Cortex of kidney (tissue), 1 donor: ENCODE measurements at places on chromosomes 4 and X.

DNA sequence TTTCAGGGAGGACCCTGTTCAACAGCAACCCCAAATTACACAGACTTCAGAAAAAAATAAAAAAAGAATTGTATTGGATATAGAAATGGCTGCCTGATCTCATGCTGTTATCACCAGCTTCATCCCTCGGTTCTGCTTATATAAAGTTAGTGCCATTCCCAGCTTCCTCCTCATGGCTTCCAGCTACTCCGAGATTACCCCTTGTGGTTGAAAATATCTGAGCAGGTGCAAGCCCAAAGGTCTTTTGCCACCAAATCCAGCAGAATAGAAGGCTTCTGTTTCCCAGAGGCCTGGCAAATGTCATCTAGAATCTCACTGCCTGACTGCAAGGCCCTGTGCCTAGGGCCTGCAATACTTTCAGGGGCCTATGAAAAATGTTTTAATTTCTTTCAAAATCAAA, 13.8 kb upstream of the HPGDS start:
- no peak for DNase-seq

DNA sequence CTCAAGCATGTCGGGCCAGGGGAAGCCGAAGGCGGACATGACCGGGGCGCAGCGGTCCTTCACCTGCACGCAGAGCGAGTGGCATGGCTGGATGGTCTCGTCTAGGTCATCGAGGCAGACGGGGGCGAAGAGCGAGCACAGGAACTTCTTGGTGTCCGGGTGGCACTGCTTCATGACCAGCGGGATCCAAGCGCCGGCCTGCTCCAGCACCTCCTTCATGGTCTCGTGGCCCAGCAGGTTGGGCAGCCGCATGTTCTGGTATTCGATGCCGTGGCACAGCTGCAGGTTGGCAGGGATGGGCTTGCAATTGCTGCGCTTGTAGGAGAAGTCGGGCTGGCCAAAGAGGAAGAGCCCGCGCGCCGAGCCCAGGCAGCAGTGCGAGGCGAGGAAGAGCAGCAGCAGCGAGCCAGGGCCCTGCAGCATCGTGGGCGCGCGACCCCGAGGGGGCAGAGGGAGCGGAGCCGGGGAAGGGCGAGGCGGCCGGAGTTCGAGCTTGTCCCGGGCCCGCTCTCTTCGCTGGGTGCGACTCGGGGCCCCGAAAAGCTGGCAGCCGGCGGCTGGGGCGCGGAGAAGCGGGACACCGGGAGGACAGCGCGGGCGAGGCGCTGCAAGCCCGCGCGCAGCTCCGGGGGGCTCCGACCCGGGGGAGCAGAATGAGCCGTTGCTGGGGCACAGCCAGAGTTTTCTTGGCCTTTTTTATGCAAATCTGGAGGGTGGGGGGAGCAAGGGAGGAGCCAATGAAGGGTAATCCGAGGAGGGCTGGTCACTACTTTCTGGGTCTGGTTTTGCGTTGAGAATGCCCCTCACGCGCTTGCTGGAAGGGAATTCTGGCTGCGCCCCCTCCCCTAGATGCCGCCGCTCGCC, at the start of gene SFRP2:
Gene SFRP2 (minus strand): TSS at position 671 of the 864 bp plus-strand sequence. CDS start 248 bp downstream, at position 423.
- DNase-seq, result no peak

- no peak for DNase-seq
Measured at GRCh38 chrX:24339911-24340310, 20.5 kb upstream of the SUPT20HL1 start.

DNA sequence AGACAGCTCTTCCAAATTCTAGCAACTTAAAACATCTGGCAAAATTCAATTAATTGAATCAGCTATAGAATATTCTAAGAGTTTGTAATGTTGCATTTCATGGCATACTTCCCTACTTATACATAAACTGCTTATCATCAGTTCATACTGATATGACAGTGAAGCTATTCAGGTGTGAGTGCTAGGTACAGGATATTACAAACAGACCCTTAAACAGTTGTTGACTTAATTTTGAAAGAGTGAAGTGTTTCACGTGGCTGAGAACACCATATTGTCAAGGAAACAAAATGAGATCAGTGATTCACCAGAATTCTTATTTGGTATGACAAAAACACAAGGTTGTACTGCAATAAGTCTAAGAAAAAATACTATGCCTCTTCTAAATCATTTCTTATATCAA, 27.4 kb downstream of the CENPU start:
- no peak for DNase-seq

DNA sequence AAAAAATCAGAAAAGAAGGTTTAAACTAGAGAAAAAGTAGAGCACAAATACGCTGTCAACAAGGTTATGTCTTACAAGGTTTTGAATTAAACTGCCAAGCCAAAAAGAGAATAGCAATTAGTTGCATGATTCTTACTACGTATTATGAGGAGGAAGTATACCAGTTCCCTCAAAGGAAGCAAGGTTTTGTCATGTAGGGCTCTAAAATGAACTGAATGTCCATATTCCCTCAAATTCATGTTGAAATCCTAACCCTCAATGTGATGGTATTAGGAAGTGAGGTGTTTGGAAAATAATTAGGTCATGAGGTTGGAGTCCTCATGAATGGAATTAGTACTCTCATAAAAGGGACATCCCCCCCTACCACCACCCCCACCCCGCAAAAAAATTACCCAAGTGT, 201.0 kb downstream of the FBXW7 start:
- no peak for DNase-seq

GRCh38 chrX:105745863-105746262, 76.5 kb upstream of the NRK start:
- DNase-seq, result no peak

DNA sequence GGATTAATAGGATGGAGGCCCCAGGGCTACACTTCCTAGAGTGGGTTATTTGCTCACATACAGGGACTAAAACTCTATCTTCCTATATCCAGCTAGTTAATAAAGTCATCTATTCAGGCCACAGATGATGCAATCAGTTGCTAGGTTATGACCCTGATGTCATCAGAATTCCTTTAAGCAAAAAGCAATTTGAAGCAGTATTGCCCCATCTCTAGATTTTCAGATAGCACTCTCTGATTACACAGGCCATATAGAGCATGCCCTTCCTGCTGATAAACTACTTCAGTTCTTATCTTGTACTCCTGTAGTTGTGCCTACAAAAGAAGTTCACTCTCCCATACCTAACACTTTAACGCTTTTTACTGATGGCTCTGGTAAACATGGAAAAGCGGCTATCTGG, 84.8 kb downstream of the TMEM144 start:
- DNase-seq, result no peak

DNA sequence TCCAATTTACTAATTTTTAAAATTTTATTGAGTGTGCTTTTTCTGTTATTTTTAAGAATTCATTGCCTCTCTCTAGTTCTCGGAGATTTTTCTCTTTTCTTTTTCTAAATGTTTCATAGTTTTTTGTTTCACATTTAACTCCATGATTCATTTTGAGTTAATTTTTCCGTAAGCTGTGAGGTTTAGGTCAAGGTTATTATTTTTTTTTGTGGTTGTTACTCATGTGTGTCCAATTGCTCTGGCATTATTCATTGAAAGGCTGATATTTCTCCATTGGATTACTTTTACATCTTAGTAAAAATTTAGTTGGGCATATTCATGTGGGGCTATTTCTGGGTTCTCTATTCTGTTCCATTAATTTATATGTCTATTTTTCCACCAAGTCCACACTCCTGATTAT, 220.8 kb downstream of the MID1IP1 start:
- DNase-seq, result no peak

- no peak for DNase-seq
Measured at GRCh38 chr4:183765251-183765911, 106.3 kb downstream of the TRAPPC11 start.

GRCh38 chrX:149831473-149831872, 49.5 kb upstream of the MAGEA8 start:
- DNase-seq, result no peak

DNA sequence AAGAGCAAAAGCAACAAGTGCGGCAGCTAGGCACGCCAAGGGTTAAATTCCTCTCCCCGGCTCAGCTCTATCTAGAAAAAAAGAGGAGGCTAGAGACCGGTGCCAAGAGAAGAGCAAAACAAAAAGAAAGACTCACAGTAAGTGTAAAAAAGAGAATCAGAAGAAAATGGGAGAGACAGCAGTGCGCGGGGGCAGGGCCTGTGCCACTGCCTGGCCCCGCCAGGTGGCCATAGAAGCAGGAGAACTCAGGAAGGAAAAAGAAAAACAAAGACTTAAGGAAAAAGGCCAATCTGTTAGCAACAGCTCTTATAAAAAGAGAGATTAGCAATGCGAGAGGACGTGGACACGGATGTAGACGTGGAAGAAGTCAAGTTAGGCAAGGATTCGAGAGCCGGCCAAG, 3.2 kb downstream of the ACOX3 start:
- DNase-seq, result no peak

DNA sequence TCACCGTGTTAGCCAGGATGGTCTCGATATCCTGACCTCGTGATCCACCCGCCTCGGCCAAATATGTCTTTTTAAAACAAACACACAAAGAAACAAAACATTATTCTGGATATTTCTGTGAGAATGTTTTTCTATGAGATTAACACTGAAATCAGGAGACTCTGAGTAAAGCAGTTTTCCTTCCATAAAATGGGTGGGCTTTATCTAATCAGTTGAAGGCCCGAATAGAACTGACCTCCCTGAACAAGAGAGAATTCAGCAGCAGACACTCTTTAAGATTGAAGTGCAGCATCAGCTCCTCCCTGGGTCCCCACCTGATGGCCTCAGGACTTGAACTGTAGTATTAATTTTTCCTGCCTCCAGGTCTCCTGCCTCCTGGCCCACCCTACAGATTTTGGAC, 22.4 kb upstream of the SOD3 start:
- no peak for DNase-seq

- DNase-seq, result no peak
Measured at GRCh38 chr4:86641516-86642090, 47.5 kb downstream of the PTPN13 start.

DNA sequence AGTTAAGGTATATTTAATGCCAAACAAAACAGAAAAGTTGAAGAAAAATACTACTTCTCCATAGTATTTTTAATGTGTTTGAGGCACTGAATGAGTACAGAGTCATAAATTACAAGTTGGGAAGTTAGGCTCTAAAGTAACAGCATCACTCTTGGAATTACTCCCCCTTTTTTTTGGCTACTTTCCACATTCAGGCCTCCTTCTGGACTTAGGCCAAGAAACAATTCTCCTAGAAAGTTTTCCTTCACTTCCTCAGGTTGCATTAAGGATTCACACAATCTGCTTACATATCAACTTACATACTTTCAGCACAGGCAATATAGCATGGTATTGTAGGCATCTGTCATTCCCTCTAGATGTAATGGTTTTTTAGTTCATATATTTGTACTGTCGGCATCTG, 52.1 kb downstream of the TMEM165 start:
- DNase-seq, result no peak

- no peak for DNase-seq
Measured at GRCh38 chr4:162408309-162408708, 244.5 kb upstream of the FSTL5 start.

- no peak for DNase-seq
Measured at GRCh38 chrX:101595739-101596419, 21.9 kb downstream of the ARMCX6 start.
